Amniotic stem cell (primary cell): ENCODE measurements at places on chromosomes 3 and 15.

- peak; percentile 61 for DNase-seq
Observed at GRCh38 chr3:55416331-55416821, 70.7 kb downstream of the WNT5A start.

GRCh38 chr3:160564258-160564911 lies 986 bp downstream of the KPNA4 start:
- no peak for DNase-seq

- DNase-seq: no peak
Observed at GRCh38 chr15:47542312-47542989, 174.9 kb upstream of the SEMA6D start.

- DNase-seq: no peak
Observed at GRCh38 chr15:94234300-94234699, 2.9 kb downstream of the MCTP2 start.

DNA sequence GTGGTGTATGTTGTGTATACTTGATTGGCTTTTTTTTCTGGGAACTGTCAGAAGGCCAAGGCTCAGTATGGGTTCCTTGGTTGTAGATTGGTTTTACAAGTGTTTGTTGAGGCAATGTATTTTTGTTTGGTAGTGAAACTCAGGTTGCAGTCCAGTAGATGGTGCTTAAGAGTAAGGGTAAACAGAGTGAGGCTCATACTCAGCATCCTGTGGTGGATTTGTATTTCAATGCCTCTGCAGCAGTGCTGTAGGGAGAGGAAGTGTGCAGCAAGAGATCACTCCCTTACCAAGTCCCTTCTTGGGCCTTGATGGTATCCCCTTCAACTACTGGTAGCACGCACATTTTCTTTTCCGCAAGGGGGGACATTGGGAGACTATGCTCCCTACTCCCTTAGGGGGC lies 428.5 kb upstream of the CNTN3 start:
- no peak for DNase-seq

GRCh38 chr15:34056911-34057310 lies 17.9 kb upstream of the AVEN start:
- no peak for DNase-seq

- no peak for DNase-seq
Observed at GRCh38 chr15:23497710-23498111, 50.7 kb upstream of the GOLGA6L2 start.

- no peak for DNase-seq
Observed at GRCh38 chr3:129607391-129608068, 1.1 kb upstream of the PLXND1 start.

DNA sequence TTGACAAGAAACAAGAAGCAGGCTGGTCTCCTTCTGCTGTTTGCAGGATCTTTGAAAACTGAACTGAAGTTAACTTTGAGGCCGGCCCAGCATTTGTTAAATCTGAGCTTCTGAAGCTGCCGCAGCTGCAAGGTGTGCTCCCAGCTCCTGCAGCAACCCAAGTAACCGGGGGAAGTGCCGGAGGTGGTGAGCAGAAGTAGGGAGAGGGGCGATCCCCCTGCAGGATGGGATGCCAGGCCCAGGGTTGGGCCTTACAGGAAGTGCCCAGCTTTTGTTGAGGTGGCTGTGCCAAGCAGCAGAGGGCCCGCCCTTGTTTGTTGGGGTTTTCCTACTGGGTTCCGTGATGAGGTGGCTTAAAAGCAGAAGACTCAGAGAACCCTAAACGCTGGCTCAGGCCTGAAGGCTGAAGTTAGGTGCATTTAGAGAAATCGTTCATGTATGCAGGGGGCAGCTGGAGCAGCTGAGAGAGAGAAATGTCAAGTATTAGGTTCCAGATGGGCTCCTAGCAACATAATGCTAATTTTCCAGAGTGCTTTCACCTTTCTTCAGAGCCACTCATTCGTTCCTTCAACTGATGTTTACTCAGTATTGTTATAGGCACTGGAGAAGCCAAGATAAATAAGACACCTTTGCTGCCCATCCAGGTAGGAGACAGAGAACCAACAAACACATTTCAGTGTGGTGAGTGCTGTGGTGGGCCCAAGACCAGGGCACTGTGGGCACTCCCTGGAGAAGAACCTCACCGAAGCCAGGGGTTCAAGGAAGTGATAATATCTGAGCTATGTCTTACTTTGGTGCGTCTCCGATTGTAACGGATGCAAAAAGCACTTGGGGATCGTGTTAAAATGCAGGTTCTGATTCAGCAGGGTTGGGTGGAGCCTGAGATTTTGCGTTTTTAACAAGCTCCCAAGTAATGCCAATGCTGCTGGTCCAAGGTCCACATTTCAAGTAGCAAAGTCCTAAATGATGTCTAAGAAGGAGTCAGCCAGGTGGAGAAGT lies 42.2 kb upstream of the PLCL2 start:
- DNase-seq: no peak

DNA sequence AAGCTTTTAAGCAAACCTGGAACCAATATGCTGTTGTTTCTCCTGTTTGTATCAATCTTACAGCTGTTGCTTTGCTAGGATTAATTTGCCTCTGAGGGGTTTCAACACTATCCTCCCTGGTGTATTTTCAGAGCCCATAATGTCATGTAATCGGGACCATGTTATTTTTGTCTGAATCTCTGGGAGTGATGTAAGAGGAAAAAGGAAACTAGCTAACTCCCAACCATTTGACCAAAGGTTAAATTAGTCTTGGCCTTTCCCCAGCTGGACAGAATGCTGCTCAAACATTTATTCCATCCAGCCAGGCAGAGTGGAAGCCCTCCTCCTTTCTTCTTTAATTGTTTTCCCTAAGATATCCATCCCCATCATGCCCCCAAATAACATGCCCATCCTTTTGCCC lies 142.2 kb downstream of the ALDH1A2 start:
- DNase-seq: no peak

DNA sequence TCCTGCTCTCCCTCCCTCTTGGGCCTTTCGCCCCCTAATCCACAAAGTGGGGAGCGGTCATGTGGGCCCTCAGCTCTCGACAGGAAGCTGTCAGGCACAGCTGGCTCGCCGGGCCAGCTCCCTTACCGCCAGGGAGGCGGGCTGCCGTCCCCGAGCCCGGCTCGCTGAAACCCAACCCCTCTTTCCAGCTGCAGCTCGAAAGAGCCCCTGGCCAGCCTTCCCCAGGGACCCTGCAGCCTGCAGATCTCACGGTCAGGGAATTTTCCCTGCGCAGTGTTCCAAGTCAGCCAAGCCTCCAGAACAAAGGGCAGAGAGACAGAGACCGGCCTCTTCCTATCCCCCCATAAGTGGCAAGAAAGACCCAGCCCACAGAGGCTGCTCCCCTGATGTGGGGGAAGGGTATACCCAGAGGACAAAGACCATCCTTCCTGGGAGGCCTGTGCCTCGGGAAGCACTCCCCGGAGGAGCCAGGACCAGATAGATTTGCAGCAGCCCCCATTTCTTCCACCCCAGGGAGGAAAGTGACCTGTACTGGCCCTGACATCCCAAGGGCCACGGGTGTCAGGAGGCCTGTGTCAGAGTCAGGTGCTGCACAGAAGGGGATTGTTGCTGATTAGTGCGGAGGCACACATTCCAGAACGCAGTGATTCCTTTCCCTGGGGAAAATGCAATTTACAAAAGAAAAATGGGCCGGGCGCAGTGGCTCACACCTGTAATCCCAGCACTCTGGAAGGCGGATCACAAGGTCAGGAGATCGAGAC lies 32.6 kb downstream of the MAGEF1 start:
- no peak for DNase-seq

GRCh38 chr3:62135741-62136140 lies 237.6 kb downstream of the FEZF2 start:
- no peak for DNase-seq

DNA sequence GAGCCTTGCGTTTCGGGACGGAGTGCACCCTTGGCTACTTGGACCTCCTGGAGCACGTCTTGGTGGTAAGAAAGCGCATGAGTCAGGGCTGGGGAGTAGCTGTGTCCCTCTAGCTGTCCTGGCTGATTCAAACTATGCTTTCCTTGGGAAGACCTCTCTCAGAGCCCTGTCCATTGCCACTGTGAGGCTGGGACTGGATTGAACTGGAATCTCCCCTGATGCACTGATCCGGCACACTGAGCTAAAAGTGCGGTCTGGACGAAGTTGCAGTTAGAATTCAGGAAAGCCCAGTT lies 232.6 kb upstream of the TPM1 start:
- DNase-seq: no peak

GRCh38 chr3:194198938-194199337 lies 63.0 kb downstream of the HES1 start:
- DNase-seq: no peak

GRCh38 chr15:31362886-31363285 lies 36.3 kb downstream of the KLF13 start:
- DNase-seq: no peak

- DNase-seq: no peak
Observed at GRCh38 chr3:53211706-53212702, 43.8 kb downstream of the TKT start.

- DNase-seq: no peak
Observed at GRCh38 chr3:149009732-149010131, 18.4 kb downstream of the GYG1 start.

GRCh38 chr3:25403968-25404367 lies 24.1 kb upstream of the RARB start:
- DNase-seq: no peak

- no peak for DNase-seq
Observed at GRCh38 chr3:194548346-194549321, 61.8 kb upstream of the ATP13A3 start.

DNA sequence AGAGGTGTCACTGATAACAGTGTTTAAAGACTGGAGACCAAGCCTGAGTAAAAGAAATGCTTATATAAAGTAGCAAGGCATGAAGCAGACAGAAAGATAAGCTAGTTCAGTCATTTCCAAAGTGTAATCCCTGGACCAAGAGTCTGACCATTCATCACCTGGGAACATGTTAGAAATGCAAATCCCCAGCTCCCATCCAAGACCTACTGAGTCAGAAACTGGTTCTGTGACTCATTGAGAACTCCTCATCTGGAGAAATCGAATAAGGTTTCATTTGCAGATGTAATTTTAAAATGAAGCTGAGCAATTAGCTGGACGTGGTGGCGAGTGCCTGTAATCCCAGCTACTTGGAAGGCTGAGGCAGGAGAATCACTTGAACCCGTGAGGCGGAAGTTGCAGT lies 473.9 kb upstream of the UBE2E2 start:
- DNase-seq: no peak

DNA sequence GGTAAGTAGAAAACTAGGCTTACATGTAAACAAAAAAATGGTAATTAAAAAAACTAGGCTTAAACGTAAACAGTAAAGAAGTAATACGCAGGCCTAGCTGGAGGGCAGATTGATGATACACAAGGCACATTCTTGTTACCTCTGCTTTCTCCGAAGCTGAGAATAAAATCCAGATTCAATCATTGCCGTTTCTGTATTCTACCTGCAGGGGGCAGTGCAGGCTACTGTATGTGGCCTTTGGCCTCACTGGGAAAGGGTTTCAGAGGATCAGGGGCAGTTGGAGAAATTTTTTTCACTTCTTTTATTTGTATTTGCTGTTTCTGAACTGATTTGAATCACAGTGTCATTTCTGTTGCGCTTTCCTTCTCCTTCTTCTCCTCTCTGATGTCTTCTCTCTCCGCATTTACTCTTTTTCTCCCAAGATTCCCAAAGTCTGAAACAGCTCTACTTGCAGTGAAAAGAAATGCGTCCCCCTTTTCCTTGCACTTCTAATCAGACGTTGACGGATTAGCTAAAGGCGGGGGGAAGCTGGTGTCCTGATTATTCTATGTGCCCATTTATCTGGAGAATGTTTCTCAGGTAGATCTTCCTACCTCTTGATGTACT lies 67.1 kb upstream of the MCTP2 start:
- DNase-seq: no peak

GRCh38 chr3:196179380-196180308 lies 31.6 kb downstream of the ZDHHC19 start:
- no peak for DNase-seq

- no peak for DNase-seq
Observed at GRCh38 chr3:128461731-128462130, 5.0 kb downstream of the DNAJB8 start.

DNA sequence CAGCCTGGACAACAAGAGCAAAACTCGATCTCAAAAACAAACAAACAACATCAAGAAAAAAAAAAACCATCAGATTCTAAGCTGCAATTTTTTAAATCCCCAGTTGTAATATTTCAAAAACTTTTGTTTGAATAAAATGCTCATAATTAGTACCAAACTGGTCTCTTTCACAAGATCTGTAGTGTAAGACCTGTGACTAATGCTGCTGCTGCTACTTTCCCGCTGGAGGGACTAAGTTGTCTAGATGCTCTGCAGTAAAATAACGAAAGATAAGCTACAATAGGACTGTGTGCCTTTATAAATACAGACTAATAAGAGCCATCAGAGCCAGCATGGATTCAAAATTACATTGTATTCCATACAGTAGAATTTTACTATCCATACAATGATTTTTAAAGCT lies 45.4 kb downstream of the TM4SF4 start:
- no peak for DNase-seq

DNA sequence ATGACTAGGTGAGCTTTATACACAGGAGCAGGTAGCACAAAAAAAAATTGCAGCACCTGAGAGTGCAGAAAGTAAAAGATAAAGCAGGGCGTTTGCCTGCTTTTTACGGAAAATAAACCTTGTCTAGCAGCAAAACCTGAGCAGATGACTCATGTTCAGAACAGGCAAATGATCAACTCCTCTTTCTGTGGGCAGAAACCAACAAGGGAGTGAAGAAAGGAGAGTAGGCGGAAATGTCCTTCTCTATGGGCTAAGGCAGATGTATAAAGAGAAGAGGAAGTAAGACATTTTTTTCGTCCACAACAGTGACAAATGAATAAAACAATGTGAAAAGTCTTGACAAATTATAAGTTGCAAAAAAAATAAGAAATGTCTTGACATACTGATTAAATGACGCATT lies 24.5 kb upstream of the GMNC start:
- DNase-seq: no peak

- no peak for DNase-seq
Observed at GRCh38 chr3:117488983-117489382, 779.4 kb downstream of the TUSC7 start.

GRCh38 chr3:155417119-155417517 lies 123.6 kb upstream of the STRIT1 start:
- no peak for DNase-seq

- peak; percentile 73 for DNase-seq
Observed at GRCh38 chr3:11288786-11289637, 16.8 kb downstream of the ATG7 start.

- DNase-seq: peak; percentile 52
Observed at GRCh38 chr3:58463181-58463941, 28.5 kb upstream of the KCTD6 start.

- no peak for DNase-seq
Observed at GRCh38 chr3:177119829-177120228, 77.5 kb downstream of the TBL1XR1 start.

GRCh38 chr3:150307311-150308036 lies 100.6 kb upstream of the TSC22D2 start:
- no peak for DNase-seq

- DNase-seq: no peak
Observed at GRCh38 chr15:98663045-98663444, 14.7 kb downstream of the IGF1R start.
